Keratinocyte (primary cell): ENCODE measurements at places on chromosomes 13 and 19. TPM values are rescaled to one million over a fixed set of nuclear protein-coding genes. Genes with fewer than 3 reads are reported as not detected.

- DNase-seq = no peak
- H3K36me3 ChIP-seq = no peaks in the 10 kb centered on the region
- peaks cover 7% of the 10 kb centered on the region for H3K4me1 ChIP-seq
- H3K27ac ChIP-seq = no peak overlapping the region
- H3K4me3 ChIP-seq = no peak overlapping the region
Measured at GRCh38 chr13:83618966-83619365, 263.3 kb downstream of the SLITRK1 start.

- H3K36me3 ChIP-seq = no peaks in the 10 kb centered on the region
- H3K4me1 ChIP-seq = peaks cover 4% of the 10 kb centered on the region
- peaks cover 37% of the 10 kb centered on the region for H3K27me3 ChIP-seq
- no peak within 1 kb of the TSS for H3K27ac ChIP-seq
- peak within 1 kb of the TSS; percentile 42 for H3K4me3 ChIP-seq
Measured at GRCh38 chr19:408902-409515, at the start of gene C2CD4C. C2CD4C (minus strand) TSS chr19:409147; CDS start chr19:408361, 786 bp downstream.

DNA sequence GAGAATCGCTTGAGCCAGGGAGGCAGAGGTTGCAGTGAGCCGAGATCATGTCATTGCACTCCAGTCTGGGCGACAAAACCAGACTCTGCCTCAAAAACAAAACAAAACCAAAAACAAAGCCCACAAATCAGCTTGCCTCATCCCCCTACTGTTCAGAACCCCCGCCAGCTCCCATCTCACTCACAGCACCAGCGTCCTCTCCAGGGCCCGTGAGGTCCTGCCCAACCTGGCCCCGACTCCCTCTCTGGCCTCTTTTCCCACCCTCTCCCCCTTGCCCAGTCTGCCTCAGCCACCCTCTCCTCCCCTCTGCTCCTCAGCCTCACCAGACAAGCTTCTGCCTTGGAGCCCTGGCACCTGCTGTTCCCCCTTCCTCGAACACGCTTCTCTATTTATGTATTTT, 3.8 kb downstream of the SLC8A2 start:
- H3K4me1 ChIP-seq = no peaks in the 10 kb centered on the region
- H3K36me3 ChIP-seq = no peaks in the 10 kb centered on the region
- no peak overlapping the region for H3K4me3 ChIP-seq

GRCh38 chr13:32407854-32408253, 20.1 kb downstream of the N4BP2L1 start:
- no peaks in the 10 kb centered on the region for H3K27me3 ChIP-seq
- H3K4me3 ChIP-seq = no peak overlapping the region
- H3K36me3 ChIP-seq = no peaks in the 10 kb centered on the region
- no peaks in the 10 kb centered on the region for H3K4me1 ChIP-seq
- no peak for DNase-seq
- no peak overlapping the region for H3K27ac ChIP-seq

- no peak overlapping the region for H3K27ac ChIP-seq
Measured at GRCh38 chr13:60139272-60139671, 24.5 kb downstream of the DIAPH3 start.

- H3K4me3 ChIP-seq = no peak overlapping the region
- DNase-seq = no peak
- no peak overlapping the region for H3K27ac ChIP-seq
- H3K36me3 ChIP-seq = no peaks in the 10 kb centered on the region
Measured at GRCh38 chr13:84670245-84670644, 788.0 kb upstream of the SLITRK1 start.

GRCh38 chr19:44401139-44402115, at the start of gene ZNF285:
ZNF285 (minus strand) TSS chr19:44401608; CDS start chr19:44397213, 4,395 bp downstream.
- DNase-seq = peak; percentile 91
- no peaks in the 10 kb centered on the region for H3K4me1 ChIP-seq
- H3K36me3 ChIP-seq = no peaks in the 10 kb centered on the region
- no peak within 1 kb of the TSS for H3K27ac ChIP-seq
- H3K4me3 ChIP-seq = peak within 1 kb of the TSS; percentile 38

DNA sequence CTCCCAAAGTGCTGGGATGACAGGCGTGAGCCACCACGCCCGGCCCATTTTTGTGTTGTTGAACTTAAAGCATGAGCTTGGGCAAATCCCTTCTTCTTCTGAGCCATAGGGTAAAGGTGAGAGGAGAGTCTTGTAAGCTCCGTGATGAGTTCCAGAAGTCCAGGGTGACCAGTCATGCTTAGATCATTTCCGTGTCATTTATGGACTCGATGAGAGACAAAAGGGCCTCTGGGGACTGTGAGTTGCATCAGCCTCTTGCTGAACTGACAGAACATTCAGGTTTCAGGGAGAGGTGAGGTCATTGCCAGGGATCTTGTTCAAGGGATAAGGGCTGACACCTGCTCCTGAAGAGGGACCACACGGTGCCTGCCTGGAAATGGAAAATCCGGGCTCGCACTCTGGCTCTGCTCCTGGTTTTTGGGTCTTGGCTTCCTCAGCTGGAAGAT, 53.6 kb downstream of the GADD45B start:
- H3K4me1 ChIP-seq = peaks cover 50% of the 10 kb centered on the region
- no peak overlapping the region for H3K4me3 ChIP-seq
- DNase-seq = peak; percentile 89
- H3K27ac ChIP-seq = no peak overlapping the region
- no peaks in the 10 kb centered on the region for H3K36me3 ChIP-seq

The ATCAY gene
- not detected in 3 replicates for polyA plus RNA-seq

The SPRED3 gene
- polyA plus RNA-seq = 2.0 to 2.6 TPM (median 2.1 TPM) in 3 replicates

The FUT1 gene
- polyA plus RNA-seq = 3.2 to 5.3 TPM (median 3.7 TPM) in 3 replicates
